ENCODE measurements at places on chromosomes 3 and 15.

- no peak for DNase-seq
These were observed 43.0 kb downstream of the RAD54L2 start for GRCh38 chr3:51581524-51581923.

DNA sequence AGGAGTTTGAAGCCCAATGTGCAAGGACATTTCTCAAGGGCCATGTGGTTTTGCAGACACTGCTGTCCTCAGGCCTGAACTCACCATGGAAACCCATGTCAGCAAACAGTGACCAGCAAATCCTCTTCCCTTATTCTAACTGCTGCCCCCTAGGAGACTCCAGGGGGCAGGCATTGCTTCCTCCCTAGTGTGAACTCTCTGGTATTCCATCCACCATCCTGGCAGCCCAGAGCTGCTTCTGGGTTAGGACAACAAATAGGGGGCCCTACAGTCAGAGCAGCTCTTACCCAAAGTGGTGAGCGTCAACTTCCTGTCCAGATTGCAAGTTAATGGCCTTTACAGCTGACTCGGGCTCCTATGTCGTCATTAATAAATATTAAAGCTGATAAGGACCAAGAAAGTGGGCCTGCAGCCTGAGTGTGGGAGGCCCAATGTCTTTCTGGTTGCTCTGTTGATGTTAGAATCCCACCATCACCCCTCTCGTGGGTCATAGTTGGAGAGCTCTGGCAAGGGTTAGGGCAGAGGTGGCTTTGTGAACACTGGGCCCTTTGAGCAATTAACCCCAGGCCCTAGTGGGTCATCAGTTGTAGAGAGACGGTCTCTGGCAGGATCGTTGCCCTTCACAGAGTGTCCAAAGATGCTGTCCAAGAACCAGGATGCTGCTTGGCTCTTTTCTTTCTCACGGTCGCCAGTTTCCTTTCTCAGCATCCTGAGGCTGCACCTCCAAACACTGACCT, 41.5 kb downstream of the TGM4 start:
- DNase-seq: no peak

DNA sequence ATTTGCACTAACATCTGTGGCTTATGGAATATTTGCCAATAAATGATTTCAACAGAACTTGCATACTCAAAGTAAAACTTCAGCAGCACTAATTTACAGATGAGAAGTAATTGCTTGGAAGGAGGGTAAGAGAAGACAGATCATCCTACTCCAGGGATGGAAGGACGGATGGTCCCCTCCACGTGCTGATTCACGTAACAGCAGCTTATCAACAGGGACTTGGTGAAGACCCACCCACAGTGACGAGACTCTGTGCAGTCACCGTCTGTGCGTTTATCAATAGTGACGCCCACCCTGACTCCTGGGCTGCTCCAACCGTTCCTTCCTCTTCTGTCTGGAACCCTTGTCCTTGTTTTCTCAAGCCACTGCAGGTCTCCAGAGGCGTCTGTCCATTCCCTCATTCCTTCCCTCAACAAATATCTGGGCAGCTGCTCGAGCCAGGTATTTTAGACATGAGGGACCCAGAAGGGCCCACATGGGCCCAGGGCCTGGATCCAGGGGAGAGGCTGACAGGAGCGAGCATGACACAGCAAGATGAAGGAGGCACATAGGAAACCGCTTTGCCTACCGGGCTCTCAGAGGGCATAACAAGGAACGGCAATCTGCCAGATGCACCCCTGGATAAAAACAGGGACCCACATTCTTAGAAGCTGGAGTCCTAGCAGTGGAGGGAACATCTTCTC, 33.3 kb downstream of the PCSK6 start:
- DNase-seq: peak; percentile 38

DNA sequence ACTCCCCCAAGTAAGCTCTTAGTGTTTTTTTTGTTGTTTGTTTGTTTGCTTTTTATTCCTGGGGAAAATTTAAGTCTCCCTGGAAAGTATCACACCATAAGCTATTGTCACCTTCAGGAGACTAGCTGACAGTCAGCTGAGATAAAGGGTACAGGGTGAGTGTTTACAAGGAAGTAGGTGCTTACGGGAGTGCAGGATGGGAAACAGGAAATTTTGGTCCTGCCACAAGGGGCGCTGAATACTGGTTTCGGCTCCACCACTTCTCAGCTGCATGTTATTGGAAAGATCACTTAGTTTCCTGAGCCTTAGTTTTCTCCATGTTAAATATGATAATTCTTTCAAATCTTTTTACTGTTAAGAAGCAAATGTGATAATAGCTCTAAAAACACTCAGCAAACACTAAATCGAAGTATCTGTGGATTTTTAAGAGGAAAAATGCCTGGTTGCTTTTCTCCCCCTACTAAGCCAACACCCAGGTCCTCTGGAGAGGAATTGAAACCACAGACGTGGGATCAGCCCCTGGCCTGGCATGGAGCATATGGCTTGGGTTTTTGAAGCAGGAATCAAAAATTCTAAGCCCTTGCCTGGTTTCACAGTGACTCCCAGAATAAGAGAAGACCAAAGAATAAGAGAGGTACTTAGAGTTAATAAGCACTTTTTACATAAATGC, 90.7 kb downstream of the SCN11A start:
- no peak for DNase-seq

DNA sequence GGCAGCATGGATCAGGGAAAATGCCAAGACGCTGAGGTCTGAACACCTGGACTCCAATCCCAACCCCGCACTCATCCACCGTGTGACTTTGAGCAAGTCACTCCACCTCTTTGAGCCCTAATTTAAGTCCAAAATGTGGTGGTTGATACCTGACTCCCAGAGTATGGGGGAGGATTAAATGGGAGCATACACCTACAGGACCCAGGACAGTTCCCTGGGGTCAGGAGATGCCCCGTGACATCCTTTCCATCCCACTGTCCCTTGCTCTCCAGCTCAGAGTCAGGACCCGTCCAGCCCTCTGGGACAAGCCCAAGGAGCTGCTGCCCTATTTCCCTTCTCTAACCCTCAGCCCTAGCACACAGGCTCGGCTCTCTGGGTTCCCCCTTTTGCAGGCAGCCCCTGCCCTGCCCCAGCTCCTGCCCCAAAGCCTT, 276.4 kb downstream of the XXYLT1 start:
- peak; percentile 24 for DNase-seq

- DNase-seq: no peak
These were observed 10.8 kb upstream of the ANPEP start for GRCh38 chr15:89825271-89825940.
